ENCODE measurements at places on chromosomes 7 and 10.

GRCh38 chr7:50270531-50271018, 33.9 kb upstream of the IKZF1 start:
- no peak for DNase-seq

DNA sequence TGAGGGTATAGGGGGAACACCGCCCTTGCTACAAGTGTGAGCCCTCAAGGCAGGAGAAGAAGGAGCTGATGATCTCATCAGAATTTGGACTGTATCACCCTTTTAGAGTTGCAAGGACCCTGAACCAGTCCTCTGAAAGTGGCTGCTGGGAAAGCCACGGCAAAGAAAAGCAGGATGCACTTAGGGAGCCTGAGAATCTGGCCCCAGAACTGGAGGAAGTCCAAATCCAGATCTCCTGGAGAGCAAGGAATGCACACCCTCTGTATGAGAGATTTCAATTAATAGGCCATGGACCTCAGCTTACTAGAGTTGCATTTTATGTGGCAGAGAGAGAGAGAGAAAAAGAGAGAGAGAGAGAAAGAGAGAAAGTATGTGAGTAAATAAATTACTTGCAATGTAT, 662.9 kb downstream of the CCSER2 start:
- DNase-seq: no peak

- no peak for DNase-seq
Observed at GRCh38 chr10:84160663-84161362, 12.8 kb upstream of the GPR15LG start.

DNA sequence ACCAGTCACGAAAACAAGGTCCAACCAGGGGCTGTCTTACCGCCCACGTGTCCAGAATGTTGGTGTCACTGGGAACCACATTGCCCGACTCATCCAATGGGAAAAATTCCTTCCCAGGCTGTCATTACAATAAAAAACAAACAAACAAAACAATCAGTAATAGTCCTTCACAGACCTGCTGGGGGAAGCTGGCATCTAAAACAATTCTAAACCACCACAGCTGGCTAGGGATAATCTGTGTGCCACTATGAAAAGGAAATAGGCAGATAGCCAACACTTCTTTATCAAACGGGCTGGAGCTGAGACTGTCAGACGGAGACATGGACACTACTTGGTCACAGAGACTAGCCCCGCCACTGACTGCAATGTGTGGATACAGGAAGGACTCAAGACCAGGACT, 9.2 kb downstream of the AKR1B1 start:
- DNase-seq: no peak

- DNase-seq: no peak
Observed at GRCh38 chr7:148473703-148474480, 116.7 kb upstream of the C7orf33 start.
